ENCODE measurements at places on chromosomes 16 and 17. TPM values are rescaled to one million over a fixed set of nuclear protein-coding genes. Genes with fewer than 3 reads are reported as not detected.

Gene CARD14
- 2.2 TPM for polyA plus RNA-seq

Gene EVI2A
- polyA plus RNA-seq = 1.8 TPM

Gene CTRB2
- not detected for polyA plus RNA-seq

Gene TMEM88
- polyA plus RNA-seq = 18.3 TPM

DNA sequence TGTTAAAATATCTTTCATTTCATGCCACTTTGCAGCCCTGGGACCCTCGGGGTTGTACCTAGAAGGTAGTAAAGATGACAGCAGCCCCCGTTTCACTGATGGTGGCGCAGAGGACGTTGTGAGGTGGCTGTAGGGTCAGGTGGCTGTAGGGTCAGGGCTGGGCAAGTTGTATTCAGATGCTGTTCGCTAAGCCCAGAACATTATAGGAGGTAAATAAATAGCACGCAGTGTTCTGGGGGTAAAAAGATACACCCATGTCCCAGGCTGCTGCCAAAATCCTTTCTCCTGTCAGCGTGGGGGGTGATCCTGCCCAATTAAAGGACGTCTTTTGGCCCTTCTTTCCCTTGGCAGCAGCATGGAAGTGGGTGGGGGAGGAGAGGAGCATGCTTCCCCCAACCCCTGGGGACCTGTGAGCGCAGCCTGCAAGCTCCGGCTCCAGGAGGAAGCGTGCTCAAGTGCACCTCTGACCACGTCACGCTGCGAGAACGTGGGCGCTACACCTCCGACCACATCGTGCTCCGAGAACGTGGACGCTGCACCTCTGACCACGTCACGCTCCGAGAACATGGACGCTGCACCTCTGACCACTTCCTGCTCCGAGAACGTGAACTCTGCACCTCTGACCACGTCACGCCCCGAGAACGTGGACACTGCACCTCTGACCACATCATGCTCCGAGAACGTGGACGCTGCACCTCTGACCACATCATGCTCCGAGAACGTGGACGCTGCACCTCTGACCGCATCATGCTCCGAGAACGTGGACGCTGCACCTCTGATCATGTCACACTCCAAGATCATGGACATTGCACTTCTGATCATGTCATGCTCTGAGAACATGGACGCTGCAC lies 182.1 kb downstream of the RPTOR start:
- no peak for DNase-seq

DNA sequence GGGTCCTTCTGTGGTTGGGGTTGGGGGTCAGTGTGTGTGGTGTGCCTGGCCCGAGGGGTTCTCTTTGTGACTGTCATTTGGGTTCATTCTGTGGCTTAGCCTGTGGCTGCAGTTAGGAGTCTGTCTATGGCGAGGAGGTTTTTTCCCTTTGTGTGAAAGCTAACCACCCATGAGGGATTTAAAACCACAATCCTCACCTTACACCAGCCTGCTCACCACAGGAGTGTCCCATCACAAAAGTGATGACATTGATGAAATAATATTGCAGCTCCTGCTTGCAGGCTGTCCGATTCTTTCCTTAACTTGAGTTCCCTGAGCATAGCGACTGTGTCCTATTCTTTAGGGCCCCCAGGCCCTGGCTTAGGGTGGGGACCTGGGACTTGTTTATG lies 113.6 kb downstream of the RAP1GAP2 start:
- no peak for DNase-seq

DNA sequence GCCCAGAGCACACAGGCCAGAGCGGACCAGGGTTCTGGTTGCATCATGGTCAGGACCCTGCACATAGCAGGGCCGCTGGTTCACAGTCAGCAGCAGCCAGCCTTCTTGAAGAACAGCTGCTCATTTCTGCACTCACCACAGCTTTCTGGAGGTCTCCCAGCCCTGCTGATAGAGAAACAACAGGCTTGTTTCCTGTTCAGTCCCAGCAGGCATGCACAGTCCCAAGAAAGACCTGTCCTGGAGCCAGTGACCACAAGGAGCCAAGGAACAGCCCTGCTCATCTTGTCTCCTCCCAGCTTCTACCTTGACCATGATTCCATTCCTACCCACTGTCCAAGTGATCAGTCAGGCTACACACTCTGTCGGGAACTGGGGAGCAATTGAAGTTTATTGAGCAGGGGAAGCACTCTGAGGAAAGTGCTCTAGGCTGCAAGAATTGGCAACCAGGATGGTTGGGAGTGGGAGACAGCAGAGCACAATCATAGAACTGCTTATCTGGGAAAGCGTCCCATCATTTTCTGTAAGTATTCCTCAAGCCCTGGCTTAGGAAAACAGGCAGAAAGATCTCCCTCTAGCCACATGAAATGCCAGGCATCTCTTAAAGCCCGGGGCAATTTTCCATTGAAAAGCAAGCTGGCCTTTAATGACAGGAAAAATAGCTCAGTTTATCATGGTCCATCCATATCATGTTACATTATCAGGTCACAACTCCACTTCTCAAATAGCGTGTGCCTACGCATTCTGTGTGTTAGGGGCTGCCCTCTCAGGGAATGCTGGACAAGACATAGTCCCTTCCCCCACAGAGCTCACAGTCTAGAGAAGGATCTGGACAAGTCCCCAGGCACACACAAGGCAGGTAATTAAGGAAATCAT lies 155.4 kb upstream of the FOXF1 start:
- no peak for DNase-seq

GRCh38 chr16:8893426-8893825 lies 11.3 kb downstream of the LITAFD start:
- DNase-seq = no peak

DNA sequence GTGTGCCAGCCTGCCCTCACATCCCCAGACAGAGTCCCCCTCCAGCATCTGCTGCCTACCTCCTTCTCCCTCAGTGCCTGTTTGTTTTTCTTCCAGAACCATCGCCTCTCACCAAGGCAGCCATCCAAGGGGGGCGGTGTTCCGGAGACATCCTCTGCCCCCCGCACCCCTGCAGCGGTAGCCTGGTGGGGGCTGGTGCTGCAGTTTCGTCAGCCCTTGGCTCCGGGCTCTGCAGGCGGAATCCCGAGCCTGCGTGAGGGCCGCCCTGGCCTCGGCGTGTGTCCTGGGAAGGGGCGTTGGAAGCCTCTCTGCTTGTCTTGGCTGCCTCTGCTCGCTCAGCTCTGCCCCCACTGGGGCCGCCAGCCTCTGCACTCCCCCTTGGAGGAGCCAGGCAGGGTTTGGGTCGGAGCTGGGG lies 126.0 kb upstream of the CIBAR2 start:
- DNase-seq = peak; percentile 73

- DNase-seq = no peak
Observed at GRCh38 chr16:13178318-13178717, 276.9 kb downstream of the SHISA9 start.
